ENCODE measurements at places on chromosomes 2 and 18.

GRCh38 chr2:40093021-40093675 is 314.1 kb upstream of the THUMPD2 start:
- no peak for DNase-seq

DNA sequence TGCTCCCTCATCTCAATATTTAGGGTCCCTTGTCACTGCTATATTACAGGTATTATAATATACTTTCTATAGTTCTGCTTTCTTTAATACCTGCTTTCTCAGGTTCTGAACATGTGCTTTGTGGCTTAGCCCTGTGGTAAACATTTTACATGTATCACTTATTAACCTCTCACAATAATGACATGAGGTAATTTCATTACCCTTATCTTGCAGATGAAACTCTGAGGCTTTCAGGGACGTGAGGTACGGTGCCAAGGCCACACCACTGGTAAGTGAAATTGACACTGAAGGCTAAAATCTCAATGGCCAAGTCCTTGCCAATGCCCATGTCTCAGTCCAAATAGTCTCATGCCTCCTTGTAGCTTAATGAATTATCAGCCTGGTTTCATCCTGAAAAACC is 21.7 kb downstream of the LINC00305 start:
- no peak for DNase-seq

- DNase-seq, result no peak
Measured at GRCh38 chr2:189545418-189545817, 35.2 kb downstream of the SLC40A1 start.

GRCh38 chr18:23189099-23189498 is 53.8 kb downstream of the CABLES1 start:
- DNase-seq, result no peak

- DNase-seq, result no peak
Measured at GRCh38 chr18:35410561-35410960, 33.4 kb upstream of the ZNF396 start.

GRCh38 chr2:151630372-151630771 is 103.9 kb downstream of the NEB start:
- peak; percentile 17 for DNase-seq

GRCh38 chr2:223805008-223805407 is 32.4 kb downstream of the AP1S3 start:
- DNase-seq, result no peak

DNA sequence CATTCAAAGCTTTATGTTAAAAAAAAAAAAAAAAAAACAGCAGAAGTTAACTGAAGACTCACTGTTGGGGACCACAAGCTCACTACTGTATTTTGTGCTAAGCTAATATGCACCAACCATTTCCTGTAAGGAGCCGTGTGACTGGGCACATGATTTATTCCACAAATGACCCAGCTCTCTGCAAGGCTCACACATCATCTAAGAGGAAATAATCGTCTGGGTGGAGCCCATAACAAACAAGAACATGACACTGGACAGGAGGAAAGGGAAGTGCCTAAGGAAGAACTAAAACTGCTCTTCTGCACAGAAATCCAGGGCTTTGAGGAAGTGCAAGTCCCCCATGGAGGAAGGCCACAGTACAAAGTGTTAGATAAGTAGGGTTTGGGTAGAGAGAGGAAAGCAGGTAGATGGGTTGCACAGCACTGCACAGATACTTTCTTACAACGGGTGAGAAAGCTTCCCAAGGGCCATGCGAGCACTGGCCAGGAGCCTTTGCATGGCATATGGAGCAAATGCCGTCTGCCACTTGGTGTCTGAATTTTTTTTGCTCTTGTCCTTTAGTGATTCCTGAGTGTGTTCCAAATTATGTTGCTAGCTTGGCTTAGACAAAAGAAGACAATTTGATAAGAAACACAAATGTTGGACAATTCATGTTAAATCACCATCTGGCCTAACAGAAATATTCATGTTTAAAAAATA is 24.4 kb downstream of the NFE2L2 start:
- no peak for DNase-seq

DNA sequence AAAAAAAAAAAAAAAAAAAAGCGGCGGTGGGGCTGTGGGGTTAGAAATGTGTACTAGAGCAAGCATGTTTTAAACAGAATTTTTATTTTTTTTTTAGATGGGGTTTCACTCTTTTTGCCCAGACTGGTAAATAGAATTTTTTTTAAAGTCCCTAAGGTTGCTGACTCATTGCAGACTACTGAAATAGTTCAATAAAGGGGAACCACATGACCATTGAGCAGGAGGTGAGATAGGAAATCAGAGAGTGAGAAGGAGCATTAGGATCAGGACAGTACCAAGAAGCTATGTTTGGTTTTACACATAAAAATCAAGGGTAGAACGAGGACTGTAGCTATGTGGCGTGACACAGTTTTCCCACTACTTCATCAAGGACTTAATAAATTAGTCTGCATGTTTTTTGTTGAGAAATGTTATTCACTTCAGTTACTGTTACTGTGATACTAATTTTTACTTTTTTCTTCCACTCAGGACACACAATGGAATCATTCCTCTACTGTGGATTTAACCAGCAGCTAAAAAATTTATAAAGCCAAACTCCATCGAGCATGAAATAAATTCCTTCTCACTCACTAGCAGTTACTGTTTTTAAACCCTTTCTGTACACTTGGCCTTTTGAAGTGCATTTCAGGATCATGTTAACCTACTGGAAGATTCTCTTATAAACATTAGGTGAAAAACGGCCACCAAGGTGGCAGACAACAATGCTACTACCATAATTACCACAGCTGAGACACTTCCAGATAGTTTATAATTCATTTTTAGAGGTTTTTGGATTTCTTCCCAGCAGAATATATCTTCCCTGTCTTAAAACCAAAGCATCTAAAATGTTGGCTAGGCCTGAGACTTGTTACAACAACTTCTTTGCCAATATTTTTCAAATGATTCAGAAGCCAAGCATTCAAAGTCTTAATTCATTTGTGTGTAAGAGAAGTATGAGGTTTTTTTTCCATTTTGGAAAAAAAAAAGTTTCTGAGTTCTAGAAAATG is 33.2 kb downstream of the LAMA1 start:
- DNase-seq, result no peak

- no peak for DNase-seq
Measured at GRCh38 chr2:118806797-118807667, 40.4 kb downstream of the EN1 start.

DNA sequence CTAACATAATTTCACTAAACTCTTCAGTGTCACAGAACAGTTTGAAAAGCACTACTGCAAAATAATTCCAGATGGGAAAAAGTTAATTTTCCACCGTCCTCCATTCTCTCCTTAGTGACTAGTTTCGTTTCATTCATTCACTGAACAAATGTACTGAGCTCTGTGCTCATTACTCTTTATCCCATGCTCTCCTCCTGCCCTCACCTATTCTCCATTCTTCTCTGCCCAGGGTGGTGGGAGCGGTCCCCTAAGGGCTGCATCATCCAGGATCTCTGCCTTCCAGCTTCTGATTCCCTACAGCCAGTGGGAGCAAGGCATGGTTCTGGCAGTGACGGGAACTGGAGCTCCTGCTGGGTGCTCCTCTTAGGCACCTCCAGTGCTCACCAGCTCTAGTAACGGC is 133.9 kb upstream of the TLK1 start:
- no peak for DNase-seq

DNA sequence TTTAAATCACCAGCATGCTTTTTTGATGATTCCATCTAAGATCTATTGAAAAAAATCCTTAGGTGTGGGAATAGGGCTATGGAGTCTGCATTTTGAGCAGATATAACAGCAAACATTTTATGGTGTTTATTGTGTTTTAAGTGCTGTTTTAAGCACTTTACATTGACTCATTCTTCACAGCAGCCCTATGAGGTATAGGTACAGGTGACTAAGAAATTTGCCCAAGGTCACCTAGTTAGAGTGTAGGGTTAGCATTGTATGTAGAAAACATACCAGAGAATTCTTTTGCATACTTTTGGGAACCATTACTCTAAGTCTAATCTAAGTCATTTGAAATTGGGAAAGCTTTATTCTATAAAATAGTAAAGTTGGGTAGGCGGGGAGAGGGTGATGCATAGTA is 31.3 kb downstream of the PPM1B start:
- DNase-seq, result no peak

DNA sequence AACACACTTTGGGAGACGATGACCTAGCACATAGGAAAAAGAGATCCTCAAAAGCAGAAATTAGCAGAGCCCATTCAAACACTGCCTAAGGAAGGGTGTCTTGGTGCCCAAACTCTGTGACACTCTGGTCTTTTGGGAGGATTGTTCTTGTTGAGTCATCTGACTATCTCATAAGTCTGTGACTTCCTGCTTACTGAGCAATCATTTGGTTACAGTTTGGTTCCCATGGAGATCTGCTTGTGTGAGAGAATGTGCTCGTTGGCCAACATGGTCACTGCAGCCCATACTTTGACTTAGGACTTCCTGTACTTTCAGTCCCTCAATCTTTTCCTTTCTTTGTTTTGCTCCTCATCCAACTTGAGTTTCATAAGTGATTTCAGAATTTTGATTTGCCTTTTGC is 602.9 kb downstream of the NYAP2 start:
- DNase-seq, result no peak

- DNase-seq, result no peak
Measured at GRCh38 chr2:12070153-12070552, 323.7 kb downstream of the LPIN1 start.

- DNase-seq, result no peak
Measured at GRCh38 chr2:39306626-39307025, 62.9 kb upstream of the CDKL4 start.

GRCh38 chr2:127125821-127126220 is 18.9 kb upstream of the BIN1 start:
- DNase-seq, result no peak

DNA sequence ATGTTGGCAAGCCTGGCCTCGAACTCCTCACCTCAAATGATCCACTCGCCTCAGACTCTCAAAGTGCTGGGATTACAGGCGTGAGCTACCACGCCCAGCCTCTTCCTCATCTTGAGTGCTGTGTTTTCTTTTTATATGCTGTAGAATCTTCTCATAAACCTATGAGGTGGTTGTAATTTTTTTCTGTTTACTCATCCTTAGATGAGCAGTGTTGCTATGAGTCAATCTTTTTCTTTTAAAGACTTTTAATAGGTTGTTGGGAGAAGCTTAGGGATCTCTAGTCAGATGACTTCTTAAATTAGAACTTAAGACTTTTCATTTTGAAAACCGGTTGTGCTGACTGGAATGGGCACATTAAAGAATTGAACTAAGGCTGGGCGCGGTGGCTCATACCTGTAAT is 8.7 kb upstream of the AAK1 start:
- DNase-seq, result no peak

GRCh38 chr2:64995041-64995440 is 5.8 kb downstream of the SLC1A4 start:
- DNase-seq, result no peak

- no peak for DNase-seq
Measured at GRCh38 chr2:24544456-24545115, 53.5 kb downstream of the NCOA1 start.

- no peak for DNase-seq
Measured at GRCh38 chr2:144211826-144212225, 308.1 kb downstream of the ZEB2 start.

DNA sequence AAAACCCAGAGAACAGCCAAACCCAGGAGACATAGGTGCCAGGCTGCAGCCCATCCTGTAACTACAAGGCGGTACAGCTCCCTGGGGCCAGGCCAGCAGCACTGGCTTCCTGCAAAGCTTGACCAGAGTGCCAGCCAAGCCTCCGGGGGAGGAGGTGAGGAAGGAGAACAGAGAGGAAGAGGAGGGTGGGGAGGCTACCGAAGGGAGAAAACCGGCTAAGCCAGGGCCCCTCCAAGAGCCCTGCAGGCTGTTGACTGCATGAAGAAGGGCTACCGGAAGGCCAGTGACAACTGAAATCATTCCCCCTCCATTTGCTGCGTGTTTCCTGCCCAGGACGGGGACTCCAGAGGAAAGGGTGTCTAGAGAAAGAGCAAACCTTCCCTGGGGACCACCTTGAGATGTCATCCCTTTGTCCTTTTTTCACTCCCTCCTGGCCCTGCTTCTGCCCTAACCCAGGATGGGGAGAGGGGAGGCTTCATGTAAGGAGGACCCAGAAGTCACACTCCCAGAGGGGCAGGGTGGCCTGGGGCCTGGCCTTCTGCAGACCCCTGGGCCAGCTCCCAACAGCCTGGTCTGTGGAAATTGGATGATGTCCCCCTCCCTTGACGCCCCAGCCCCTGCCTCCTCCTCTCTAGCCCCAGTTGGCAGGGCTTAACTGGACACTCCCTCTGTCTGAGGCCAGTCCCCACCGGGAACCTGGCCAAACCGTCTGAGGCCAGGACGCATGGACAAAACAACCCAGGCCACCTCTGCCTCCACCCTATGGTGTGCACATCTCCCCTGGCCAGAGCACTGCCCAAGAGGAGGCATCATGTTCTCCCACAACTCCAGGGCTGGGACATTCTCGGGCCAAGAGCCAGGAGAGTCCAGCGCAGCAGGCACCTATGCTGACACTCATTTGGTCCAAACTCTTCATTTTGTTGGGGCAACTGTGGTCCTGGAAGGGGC is 207.8 kb downstream of the CYP26B1 start:
- DNase-seq, result no peak

DNA sequence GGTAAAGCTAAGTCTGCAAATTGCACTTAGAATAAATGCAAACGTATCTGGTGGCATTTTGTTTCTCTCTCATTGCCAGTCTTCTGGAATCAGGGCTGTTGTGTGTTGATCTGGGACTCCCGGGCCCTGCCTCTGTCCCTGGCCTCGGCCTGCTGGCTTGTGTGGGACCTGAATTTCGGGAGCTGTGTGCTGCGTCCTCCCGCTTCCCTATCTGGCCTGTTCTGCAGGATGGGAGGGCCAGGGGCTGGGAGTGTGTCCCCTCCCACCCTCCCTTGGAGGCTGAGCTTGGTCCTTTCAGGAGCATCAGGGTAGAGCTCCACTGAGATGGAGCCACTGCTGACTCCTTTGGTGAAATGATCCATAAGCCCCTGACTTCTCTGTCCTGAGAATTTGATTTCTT is 118.5 kb downstream of the ACKR3 start:
- DNase-seq, result no peak

- DNase-seq, result no peak
Measured at GRCh38 chr2:60100034-60100433, 453.4 kb downstream of the BCL11A start.

- DNase-seq, result no peak
Measured at GRCh38 chr2:217060951-217061547, 201.2 kb upstream of the TNP1 start.

GRCh38 chr2:20531633-20532262 is 84.9 kb downstream of the RHOB start:
- no peak for DNase-seq

DNA sequence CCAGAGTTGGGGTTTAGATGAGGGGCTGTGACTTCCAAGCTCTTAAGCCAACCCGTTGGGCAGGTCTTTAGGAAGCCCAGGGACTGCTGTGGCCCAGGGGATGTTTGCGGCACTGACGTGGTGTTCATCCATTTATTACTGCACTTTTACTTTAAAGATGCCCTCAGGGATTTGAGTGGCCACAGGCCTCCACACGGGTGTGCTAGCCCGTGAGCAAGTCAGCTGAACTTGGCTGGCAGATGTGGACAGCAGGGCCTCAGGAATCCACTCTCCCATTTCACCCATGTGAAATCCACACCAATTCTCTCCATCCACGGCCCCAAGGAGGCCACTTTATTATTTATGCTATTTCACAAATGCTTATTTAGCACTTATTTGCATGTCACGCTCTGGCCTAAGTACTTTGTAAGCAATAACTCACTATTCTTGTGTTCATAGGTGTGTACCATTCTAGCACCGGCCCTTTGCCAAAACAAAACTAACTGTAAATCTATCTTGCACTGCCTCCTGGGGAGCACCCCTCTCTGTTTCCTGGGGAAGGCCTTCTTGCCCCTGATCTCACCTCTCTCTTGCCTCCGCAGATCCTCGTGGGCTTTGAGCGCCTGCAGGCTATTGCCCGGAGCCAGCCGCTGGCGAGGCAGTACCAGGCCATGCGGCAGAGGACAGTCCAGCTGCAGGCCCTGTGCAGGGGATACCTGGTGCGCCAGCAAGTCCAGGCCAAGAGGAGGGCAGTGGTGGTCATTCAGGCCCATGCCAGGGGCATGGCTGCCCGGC is 39.1 kb upstream of the GPR17 start:
- no peak for DNase-seq

Measured in HuH-7 (cell line).